Inflammatory macrophage (primary cell): ENCODE measurements at places on chromosomes 3 and 15.
A peak's percentile ranks its signal among the peaks of the same experiment; 100 is the strongest.

DNA sequence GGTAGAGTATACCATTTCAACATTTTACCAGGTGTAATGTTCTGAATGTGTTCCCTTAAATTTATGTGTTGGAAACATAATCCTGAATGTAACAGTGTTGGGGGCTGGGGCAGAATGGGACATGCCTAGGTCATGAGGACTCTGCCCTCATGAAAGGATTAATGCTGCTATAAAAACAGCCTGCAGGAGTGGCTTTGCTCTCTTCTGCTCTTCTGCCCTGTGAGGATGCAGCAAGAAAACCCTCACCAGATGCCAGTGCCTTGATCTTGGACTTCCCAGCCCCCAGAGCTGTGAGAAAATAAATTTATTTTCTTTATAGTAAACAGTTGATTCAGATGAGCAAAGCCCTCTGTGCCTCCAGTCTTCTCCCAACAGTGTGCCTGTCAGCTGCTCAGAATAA, 326.0 kb upstream of the ONECUT1 start:
- DNase-seq = no peak

DNA sequence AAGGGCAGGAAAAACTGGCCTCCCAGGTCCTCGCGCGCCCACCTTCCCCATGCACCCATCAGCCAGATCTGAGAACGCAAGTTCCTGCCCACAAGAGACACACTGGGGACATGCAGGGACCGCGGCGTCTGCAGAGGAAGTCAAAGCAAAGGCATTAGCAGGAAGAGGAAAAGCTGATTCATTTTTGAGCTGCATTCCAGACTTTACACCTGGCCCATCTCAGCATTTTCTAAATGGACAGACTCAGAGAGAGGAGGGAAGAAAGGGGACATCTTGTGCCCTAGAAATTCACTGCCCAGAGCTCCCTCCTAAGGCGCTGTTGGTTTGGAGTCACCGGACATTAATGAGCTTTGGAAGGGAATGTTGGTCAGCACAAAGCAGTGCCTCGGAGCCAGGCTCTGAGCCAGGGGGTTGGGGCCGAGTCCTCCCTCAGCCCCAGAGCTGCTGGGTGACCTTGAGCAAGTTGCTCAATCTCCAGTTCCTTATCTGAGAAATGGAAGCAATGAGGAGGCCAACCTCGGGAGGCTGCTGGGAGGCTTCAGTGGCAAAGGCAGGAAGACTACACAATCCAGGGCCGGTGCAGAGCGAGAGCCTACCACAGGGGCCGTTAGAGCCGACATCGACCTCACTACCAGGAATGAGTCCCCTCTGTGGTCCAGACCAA, 150.5 kb upstream of the IQSEC1 start:
- no peak for DNase-seq

GRCh38 chr3:15099364-15100098, 583 bp upstream of the RBSN start:
- peak; percentile 10 for DNase-seq

DNA sequence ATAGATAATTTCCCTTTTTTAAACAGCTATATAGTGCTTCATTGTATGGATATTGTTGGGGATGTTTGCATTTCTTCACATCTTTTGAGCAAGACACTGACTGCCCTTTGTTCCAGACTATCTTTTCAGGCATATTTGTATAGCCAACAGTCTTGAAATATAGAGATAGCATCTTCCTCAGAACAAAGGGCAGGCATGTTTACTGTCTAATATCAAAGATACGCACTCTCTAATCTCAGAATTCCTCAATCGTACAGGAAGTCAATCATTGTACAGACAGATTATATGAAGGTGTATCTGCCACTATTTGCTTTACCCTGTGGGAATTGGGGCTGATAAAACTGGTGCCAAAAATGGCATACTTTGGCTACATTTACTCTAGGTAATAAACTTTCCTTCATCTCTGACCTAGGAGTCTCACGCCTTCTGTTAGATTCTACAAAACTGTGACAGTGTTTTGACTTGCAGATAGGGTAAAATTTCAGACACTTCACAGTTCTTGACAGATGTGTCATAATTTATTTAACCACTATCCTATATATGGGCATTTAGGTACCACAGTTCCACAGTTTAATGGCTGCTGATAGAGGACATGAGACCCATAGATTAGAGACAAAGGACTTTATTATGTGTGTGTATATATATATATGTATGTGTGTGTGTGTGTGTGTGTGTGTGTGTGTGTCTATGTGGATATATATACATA, 321.0 kb downstream of the IGSF11 start:
- no peak for DNase-seq

DNA sequence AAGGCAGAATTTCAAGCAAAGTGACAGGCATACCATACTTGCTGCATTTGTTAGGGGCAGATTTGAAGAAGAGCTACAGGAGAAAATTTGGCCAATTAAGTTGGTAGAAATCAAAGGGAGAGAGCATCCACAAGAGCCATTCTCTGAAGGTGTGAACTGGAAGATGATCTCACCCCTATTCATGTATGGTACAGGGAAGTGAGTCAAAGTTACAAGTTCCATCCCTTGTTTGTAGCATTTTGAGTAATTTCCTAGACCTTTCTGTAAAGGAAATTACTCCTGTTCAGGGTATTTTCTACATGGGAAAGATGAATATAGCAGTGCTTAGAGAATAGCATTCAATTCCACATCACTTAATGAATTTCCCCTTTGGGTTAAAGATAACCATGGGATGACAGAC, 28.4 kb downstream of the TTC14 start:
- DNase-seq = no peak

DNA sequence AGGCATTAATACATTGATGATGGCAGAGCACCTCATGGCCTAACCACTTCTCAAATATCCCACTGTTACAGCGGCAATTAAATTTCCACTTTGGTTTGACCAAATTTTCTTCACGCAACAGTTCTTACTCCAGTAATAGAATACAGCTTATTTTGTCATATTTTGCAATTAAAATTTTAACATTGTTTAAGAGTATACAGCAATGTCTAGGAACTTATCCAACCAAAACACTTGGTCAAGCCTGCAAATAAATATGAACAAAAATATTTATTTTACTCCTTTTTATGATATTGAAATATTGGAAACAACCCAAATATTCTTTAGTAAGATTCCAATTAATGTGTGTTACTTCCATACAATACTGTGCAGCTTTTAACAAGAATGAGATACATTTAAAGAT, 45.3 kb upstream of the C3orf80 start:
- DNase-seq = no peak

- peak; percentile 87 for DNase-seq
These were observed at the start of gene RASSF1 for GRCh38 chr3:50340448-50341329. Gene RASSF1 (minus strand): TSS chr3:50340836. CDS start chr3:50340805, 31 bp downstream.
